ENCODE measurements at places on chromosomes 3 and 15.

GRCh38 chr15:66069751-66070150 is 183.8 kb downstream of the MEGF11 start:
- DNase-seq = no peak

GRCh38 chr3:73622091-73622805 is 2.5 kb downstream of the PDZRN3 start:
- no peak for DNase-seq

GRCh38 chr3:173893066-173893465 is 495.5 kb downstream of the NLGN1 start:
- DNase-seq = no peak

- no peak for DNase-seq
Observed at GRCh38 chr15:64017082-64017588, 29.1 kb downstream of the DAPK2 start.

DNA sequence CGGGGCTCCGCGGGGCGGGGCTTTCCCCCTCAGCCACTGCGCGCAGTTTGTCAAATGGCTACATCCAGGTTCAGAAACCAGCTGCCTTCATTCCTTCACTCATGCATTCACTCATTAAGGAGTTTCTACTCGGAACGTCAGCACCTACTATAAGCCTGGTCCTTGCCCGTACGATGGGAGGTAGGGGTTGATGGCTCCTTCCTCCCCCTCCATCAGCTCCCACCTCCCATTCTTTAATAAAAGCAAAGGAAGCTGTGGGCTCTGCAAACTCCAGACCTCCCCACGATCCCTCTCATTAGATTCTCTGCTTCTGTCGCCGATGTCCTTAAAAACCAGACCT is 267 bp upstream of the CFAP92 start:
- no peak for DNase-seq

DNA sequence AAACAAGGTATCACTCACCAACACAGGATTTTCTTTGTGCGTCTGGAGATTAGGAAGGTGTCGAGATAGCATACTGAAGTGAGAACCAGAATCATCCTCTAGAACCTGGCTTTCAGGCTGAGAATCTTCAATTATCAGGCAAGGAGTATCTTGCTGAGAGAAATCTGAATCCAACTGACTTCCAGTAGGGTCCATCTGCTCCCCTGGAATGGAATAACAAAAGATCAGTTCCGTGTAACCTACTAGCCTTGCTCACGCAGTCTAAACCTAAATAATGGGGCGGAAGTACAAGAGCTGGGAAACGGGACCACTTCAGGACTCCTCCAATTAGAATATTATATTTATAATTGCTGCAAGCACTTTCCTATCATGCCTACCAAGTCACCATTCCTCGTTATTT is 690 bp downstream of the TP53BP1 start:
- DNase-seq = no peak

DNA sequence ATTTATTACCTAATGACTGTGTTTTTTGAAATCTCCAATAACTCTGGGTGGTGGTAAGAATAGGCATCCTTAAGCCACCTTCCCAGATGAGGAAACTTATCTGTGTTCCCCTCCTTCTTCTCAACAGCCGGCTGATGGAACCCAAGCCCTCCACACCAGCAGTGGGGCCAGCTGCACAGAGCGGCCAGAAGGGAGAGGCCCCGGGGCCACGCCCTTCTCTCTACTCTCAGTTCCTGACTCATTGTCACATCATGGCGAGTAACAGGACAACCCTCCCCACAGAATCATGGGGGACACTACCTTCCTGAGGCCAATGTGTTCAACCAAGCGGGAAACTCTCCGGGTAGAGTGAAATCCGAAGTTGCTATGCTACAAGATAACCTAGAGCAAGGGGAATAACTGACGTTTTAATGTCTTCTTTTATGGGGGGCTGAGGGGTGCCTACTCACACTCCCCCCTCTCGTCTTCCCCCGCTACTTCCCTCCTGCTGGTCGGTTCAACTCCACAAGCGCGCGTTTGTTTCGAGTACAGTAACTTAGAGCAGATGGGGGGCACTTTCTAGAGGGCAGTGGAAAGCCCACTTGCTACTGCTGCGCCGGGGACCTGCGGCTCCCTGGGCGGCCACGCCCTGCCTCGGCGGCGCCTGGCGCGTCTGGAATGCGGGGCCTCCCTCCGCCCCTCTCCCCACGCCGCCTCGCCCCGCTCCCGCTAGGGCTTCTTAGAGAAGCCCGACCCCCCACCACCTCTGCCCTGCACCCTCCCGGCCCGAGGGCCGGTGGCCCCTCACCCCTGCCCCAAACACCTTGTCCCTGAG is 621 bp downstream of the ANXA2 start:
- DNase-seq = peak; percentile 18

- DNase-seq = no peak
Observed at GRCh38 chr3:134111616-134112015, 81.9 kb upstream of the SLCO2A1 start.

- no peak for DNase-seq
Observed at GRCh38 chr3:54243960-54244682, 121.8 kb downstream of the CACNA2D3 start.

- no peak for DNase-seq
Observed at GRCh38 chr3:42544492-42545283, 37.1 kb downstream of the SEC22C start.

DNA sequence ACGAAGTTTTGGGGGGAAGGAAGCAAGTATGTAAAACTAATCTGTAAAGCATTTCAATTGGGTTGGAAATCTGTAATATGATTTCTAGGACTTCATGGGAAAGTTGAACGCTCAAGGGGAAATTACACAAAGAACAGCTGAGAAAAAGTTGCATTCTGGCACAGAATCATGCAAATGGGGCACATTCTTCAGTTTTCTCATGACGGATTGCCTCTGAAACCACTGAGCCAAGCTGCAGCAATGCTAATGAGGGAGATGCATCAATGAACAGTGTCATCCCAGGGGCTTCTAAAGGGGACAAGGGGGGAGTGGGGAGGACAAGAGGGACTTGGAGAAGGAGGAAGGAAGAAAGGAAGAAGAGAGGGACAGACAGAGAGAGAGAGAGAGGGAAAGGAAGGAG is 291.4 kb upstream of the ATP11B start:
- no peak for DNase-seq

DNA sequence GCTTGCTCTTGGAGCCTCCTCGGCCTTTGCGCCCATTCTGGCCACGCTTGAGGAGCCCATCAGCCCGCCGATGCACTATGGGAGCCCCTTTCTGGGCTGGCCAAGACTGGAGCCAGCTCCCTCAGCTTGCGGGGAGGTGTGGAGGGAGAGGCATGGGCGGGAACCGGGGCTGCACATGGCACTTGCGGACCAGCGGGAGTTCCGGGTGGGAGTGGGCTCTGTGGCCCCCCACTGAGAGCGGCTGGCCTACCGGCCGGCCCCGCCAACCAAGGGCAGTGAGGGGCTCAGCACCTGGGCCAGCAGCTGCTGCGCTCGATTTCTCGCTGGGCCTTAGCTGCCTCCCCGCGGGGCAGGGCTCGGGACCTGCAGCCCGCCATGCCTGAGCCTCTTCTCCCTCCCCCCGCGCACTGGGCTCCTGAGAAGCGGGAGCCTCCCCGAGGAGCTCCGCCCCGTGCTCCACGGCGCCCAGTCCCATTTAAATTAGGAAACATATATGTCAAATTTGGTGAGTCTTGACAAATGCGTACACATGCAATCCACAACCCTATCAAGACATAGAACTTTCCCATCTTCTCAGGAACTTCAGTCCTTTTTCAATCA is 97.6 kb upstream of the CNTN3 start:
- DNase-seq = no peak

- no peak for DNase-seq
Observed at GRCh38 chr15:42691308-42691707, 45.6 kb downstream of the CDAN1 start.

- DNase-seq = no peak
Observed at GRCh38 chr3:158568784-158569183, 2.2 kb upstream of the MLF1 start.

DNA sequence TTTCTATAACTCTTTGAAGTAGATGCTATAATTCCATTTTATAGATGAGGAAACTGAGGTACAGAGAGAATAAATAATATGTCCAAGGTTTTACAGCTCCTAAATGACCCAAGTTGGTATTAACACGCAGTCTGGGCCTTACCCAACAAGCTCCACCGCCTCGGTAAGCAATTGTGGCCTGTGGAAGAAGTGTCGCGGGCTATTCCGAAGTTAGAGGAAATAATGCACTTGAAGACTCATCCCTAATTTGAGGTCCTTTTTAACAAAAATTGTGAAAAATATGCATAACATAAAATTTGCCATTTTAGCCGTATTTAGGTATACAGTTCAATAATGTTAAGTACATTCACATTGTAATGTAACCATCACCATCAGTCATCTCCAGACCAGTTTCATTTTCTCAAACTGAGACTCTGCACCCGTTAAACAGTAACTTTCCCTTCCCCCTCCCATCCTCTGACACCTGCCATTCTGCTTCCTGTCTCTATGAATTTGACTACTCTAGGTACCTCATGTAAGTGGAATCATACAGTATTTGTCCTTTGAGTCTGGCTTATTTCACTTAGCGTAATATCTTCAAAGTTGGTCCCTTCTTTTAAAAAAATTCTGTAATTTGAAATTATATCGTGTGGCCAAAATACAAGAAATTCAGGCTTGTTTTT is 18.2 kb downstream of the IDH3A start:
- DNase-seq = no peak

- DNase-seq = no peak
Observed at GRCh38 chr3:124950026-124950425, 15.5 kb upstream of the MUC13 start.

GRCh38 chr3:52679199-52679538 is 6.5 kb downstream of the PBRM1 start:
- DNase-seq = no peak

- no peak for DNase-seq
Observed at GRCh38 chr15:39745415-39745814, 37.2 kb downstream of the FSIP1 start.

GRCh38 chr15:65732698-65733097 is 59.4 kb downstream of the DENND4A start:
- no peak for DNase-seq

GRCh38 chr15:90040618-90041017 is 39.5 kb downstream of the ZNF710 start:
- no peak for DNase-seq

- no peak for DNase-seq
Observed at GRCh38 chr3:41116851-41117250, 82.5 kb upstream of the CTNNB1 start.

GRCh38 chr15:78641749-78642275 is 802 bp upstream of the CHRNB4 start:
- no peak for DNase-seq

DNA sequence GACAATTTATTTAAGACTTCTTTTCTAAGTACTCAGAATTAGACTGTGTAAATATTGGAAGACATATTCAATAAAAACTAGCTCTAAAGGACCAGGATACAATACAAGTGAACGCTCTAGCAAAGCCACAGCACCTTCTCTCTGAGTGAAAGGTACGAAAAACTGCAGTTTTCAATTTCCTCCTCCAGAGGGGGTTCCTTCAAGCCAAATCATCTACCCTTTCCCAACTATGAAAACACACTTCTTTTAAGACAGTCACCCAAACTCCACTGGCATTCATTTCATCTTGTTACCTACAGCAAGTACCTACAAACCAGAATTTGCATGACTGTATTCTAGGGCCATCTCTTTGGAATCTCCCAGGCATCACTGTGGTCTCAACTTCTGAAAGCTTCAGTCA is 165.8 kb downstream of the ERC2 start:
- DNase-seq = no peak

DNA sequence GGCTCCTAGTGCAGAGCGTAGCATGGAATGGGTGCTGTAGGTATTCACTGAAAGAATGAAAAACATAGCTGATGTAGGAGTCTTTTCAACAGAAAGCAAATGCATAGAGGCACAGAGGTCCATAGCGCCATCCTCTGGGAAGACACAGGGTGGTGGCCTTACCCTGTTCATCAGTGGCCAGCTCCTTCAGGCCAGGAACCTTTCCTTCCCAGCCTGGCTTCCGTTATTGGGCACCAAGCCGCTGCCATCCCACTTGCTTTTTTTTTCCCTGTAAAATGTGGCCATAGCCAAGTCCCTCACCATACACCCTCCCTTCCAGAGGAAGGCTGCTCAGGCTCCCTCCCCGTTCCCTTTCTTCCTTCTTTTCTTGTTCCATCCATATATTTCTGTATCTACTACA is 118.1 kb downstream of the ZNF621 start:
- DNase-seq = no peak

GRCh38 chr15:35080226-35080625 is 4.9 kb downstream of the NANOGP8 start:
- DNase-seq = no peak

DNA sequence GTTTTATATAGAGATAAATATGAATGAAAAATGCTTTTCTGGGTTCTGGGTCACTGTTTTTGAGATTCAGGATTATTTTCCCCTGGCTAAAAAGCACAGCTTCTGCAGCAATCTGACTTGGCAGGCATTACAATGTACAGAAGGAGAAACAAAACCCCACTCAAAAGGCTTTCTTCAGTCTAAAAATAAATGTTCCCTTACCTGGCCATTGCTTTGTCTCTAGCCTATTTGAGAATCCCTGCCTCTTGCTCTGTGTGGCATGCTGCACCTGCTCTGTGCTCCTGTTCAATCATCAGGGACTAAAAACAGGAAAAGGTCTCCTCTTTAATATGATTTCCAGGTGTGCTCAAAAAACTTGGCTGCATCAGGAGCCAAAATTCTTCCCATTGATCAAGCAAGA is 187.4 kb upstream of the STAC start:
- no peak for DNase-seq

- DNase-seq = no peak
Observed at GRCh38 chr15:33309602-33310276, 1.0 kb upstream of the RYR3 start.

DNA sequence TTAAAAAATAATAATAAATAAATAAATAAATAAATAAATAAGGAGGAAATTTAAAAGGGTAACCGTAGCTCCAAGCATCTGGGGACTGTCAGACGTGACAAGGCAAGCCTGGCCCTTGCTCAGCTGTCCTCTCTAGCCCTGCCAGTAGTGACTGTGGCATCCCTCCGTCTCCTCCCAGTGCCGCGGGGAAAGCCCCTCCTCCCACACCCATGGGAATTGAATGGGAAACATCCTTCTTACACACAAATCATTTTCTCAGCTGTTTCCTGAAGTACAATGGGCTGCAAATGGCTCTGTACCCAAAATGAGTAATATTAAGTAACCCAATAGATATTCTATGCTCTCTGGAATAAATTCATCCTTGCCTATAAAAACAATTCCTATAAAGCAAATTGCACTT is 101.6 kb upstream of the RAD18 start:
- DNase-seq = no peak

GRCh38 chr3:16280671-16281070 is 15.7 kb downstream of the OXNAD1 start:
- DNase-seq = no peak

DNA sequence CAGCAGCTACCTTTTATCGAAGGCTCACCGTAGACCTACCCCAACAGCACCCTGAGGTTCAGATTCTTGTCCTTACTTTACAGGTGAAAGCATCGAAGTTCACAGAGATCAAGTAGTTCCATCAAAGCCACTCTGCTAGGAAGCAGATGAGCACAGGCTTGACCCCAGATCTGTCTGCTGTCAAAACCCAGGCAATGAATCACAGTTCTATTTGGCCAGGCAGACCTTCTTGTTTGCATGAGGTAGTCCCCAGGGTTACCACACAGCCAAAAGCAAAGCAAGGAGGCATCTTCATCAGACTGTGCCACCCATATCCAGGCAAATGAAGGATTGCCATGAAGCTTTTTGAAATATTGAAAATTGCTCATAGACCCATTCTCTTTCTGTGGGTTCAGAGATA is 33.0 kb downstream of the HES1 start:
- no peak for DNase-seq

All from CD8-positive, alpha-beta T cell (primary cell).